ENCODE measurements at places on chromosomes 5 and 9.

DNA sequence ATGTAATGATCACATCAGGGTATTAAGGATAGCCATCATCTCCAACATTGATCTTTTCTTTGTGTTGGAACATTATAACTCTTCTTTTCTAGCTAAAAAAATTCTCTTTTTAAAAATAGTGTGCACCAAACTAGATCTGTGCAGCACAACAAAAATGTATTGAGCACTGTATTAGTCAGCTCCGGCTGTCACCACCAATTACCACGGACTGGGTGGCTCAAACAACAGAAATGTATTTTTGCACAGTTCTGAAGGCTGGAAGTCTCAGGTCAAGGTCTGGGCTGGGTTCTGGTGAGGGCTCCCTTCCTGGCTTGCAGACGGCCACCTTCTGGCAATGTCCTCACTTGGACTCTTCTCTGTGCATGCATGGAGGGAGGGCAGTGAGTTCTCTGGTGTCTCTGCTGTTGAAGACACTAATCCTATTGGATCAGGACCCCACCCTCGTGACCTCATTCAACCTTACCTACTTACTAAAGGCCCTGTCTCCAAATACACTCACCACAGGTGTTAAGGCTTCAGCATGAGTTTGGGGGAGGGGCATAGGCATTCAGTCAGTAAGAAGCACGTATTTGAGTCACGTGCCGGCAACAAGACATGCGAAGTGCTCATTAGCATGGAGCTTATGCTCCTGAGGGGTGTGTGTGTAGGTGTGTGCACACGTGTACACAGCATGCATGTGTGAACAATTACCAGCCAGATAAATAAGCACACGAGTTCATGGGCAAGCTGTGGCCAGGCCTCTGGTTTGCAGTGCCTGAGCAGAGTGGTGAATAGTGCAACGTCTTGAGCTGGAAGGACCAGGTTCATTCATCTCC lies 89.4 kb upstream of the SH3PXD2B start:
- no peak for DNase-seq

GRCh38 chr5:26791433-26791832 lies 247.0 kb downstream of the CDH9 start:
- no peak for DNase-seq

- DNase-seq, result no peak
Measured at GRCh38 chr5:10333154-10334006, 20.1 kb upstream of the MARCHF6 start.

- DNase-seq, result no peak
Measured at GRCh38 chr9:69036309-69036708, 757 bp downstream of the FXN start.

DNA sequence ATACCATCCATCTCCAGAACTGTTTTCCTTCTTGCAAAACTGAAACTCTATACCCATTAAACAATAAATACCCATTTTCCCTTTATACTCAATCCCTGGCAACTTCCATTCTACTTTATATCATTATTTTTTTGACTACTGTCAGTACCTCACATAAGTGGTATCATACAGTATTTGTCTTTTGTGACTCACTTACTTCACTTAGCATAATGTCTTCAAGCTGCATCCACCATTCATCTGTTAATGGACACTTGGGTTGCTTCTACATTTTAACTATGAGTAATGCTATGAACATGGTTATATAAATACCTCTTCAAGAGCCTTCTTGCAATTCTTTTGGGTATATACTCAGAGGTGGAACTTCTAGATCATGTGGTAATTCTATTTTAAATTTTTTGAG lies 11.6 kb upstream of the TYRP1 start:
- no peak for DNase-seq

- DNase-seq, result no peak
Measured at GRCh38 chr5:93054424-93055163, 526.4 kb downstream of the NR2F1-AS1 start.

- no peak for DNase-seq
Measured at GRCh38 chr9:89951675-89952074, 346.9 kb downstream of the GADD45G start.

DNA sequence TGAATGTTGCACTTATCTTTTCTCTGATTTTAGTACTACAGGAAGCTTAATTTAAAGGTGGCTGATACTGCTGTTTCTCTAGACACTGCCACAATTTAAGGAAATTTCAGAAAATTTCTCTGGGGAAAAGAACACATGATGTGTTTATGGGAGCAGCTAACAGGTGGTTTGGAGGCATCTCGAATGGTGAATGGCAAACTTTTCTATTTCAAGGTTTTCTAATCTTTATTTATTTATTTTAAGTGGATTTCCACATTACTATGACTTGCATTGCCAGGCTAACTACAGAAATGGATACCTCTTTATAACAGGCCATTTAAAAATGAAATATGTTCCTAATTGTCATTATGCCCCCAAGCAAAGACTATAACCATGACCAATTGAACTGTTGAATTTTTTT lies 50.4 kb downstream of the PDE6A start:
- DNase-seq, result no peak

Data from activated CD4-positive, alpha-beta T cell treated with anti-CD3 and anti-CD28 coated beads for 24 hours (primary cell).